Effector memory CD4-positive, alpha-beta T cell (primary cell): ENCODE measurements at places on chromosomes 5 and 9.

DNA sequence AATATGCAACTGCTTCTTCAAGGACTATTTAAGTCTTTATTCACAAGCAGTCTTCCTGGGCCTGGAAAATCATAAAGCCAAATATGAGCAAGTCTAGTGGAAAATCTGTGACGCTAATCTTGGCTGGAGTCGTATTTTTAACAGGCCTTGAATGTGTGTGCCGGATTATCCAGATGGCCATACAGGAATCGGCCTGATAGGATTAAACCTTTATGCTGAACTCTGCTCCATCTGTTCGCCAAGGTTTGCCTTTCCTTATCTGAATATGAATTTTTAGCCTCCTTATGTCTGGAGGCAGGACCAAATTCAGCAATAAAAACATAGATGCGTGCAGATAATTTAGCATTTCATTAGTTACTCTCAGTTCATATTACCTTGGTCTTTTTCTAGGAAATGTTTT, 294.5 kb downstream of the EBF1 start:
- no peak for DNase-seq

DNA sequence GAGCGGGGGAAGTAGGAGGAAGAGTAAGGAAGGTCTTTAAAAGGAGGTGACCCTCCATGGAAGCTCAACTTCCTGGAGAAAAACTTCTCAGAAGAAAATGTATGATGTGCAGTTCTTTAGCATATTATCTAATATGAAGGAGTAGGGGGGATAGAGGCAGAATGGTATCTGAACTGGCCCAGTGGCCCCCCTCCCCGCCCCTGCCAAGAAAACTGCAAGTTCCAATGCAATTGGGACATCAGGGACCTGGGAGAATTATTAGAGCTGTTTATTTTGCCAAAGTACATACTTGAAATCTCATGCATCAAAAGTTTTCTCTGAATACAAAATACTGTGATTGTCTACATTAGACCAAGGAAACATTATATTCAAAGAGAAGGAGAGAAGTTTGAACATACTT, 40.6 kb upstream of the GAS1 start:
- no peak for DNase-seq

DNA sequence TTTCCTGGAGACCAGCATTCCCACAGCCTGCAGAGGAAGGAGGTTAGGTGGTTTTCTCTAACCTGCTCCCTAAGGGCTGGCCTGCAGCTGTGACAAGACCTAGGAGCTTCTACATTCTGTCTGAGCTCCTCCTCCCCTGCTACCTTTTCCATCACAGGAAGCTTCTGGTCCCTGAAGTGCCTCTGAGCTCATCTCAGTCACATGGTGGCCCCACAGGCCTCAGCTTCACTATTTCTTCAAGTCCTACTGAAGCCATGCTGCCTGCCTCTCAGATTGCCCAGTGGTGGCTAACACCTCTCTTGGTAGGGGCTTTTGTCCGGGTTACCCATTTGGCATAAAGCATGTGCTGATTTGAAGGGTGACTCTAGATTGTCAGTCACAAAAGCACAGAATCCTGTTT, 259.4 kb downstream of the CRB2 start:
- no peak for DNase-seq

DNA sequence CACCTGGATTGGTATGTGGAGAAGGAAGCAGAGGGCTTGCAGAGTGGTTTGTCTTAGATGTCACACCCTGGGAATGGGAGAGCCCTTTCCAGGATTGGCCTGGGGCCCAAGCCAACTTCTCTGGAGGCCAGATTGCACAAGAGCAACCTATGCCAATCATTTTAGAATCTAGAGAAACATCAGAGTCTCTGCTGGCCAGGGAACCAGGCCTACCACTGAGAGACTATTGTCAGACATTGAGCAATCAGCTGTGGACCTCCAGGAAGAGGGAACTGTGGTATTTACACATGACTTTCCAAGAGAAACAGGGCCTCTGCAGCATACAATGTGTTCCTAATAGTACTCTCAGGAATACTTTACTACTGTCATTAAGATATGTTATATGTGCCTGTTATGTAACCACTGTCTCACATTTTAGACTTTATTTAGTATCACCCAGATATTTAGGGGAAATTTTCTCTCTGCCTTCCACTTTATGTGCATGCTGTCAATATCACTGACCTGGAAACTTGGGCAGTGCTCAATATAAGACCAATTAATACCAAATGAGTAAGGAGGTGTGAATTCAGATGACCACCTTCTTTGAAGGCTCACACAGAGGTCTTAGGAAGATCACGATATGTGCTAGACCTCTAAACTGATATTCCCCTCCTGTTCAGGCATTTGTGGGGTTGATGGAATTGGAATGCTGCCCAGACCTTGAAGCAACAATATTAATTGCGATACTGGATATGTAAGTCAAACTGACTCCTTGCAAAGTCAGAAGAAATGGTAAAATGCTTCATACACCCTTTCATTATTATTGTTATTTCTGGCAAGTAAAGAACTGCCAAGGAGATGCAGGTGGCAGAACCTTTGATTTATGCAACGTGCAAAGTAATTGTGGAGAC, 20.5 kb upstream of the CCL28 start:
- DNase-seq = no peak

DNA sequence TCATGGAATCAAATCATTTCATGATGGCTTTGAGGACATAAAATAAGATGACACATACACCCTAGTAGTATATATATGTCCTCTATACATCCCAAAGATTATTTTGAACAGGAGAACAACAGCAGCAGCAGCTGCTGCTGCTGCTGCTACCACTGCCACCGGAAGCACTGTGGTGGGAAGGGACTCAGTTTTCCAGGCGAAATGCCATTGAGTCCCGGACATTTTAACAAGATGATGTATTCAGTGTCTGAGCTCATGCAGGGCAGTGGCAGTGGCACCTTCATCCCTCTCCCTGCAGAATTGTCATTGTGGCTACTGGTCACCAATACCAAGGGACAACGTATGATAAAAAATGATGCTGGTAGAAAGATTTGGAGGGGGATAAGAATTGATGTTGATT, 151.3 kb downstream of the CHSY3 start:
- DNase-seq = no peak

DNA sequence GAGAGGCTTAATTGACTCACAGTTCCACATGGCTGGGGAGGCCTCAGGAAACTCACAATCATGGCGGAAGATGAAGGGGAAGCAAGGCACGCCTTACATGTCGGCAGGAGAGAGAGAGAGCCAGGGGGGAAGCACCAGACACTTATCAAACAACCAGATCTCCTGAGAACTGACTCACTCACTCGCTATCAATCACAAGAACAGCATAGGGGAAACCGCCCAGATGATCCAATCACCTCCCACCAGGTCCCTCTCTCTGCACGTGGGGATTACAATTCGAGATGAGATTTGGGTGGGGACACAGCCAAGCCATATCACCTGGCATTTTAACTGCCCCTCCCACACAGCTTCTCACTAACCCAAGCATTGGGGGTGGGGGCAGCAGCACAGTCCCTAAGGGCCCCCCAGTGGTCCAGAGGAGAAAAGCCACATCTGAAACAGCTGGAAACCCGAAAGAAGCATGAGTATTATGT, 76.1 kb upstream of the ASS1 start:
- no peak for DNase-seq

- DNase-seq = no peak
Measured at GRCh38 chr9:105330755-105331154, 86.3 kb downstream of the SLC44A1 start.

DNA sequence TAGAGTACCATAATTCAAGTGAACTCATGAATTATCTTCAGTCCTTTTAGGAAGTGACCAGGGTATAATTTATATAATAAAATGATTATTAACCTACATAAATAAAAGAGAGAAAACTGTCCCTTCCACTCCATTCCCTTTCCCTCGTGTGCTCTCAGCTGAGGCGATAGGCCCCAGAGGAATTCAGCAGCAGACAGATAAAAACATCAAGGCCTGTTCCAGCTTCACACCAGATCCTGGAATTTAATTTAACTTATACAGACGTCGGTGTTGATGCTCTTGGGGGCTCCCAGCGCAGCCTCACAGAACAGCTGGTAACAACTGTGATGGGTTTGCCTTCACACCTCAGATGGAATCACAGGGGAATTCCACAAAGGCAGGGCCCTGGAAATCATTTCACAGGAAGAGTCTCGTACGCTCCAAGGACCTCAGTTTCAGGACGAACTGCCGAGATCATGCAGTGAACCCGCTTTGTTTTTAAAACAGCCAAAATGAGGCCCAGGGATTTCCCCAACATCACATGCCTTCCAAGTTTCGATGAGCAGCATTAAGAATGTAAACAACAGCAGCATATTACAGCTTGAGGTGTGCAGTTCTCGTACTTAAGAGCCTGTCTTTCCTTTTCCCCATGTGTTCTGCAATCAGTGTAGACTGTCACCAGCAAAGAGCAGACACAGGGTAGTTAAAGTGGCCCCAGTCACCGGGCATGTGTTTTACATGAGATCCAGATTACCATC, 73.6 kb upstream of the ALDH1B1 start:
- DNase-seq = no peak

- DNase-seq = peak; percentile 42
Measured at GRCh38 chr9:131733541-131734061, 6.3 kb downstream of the RAPGEF1 start.

DNA sequence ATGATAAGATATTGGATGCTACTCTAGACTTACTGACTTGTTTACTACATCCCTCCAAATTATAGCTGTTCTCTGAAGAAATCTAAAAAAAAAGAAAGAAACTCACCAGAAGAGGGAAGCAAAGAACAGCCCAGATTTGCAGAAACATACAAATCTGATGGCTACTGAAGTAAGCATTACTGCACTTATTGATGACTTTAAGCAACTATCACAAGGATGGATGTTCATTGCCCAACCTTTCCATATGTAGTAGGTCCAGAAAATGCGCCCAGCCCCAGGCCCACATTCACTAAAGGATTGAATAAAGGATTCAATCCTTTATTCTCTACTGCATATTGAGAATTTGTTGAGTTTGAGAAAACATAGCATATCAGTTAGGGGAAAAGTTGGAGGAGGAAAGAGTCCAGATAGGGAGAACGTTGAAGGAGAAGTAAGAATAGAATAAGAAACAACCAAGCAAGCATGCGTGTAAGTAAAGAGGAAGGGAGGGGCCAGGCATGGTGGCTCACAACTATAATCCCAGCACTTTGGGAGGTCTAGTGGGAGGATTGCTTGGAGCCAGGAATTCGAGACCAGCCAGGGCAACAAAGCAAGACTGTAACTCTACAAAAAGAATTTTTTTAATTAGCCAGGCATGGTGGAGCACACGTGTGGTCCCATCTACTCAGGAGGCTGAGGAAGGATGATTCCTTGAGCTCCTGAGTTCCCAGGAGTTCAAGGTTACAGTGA, 33.8 kb upstream of the DTWD2 start:
- no peak for DNase-seq

DNA sequence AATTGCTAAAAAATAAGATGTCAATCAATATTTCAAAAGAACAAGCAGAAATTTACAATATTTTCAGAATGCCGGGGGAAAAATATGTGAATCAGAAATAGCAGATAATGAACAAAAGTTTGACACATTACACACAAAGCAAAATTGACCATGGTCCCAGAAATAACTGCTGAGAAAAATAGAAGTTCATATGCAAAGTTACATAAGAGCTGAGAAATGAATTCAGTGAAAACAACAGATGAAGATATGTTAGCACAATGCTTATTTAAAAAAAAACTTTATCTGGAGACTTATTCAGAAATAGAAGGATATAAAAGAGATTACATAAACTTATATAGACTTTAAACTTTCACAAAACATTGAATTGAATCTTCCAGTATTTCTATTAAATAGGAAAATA, 1483.7 kb upstream of the ACO1 start:
- no peak for DNase-seq

GRCh38 chr5:114500756-114501155, 138.9 kb downstream of the KCNN2 start:
- DNase-seq = no peak

DNA sequence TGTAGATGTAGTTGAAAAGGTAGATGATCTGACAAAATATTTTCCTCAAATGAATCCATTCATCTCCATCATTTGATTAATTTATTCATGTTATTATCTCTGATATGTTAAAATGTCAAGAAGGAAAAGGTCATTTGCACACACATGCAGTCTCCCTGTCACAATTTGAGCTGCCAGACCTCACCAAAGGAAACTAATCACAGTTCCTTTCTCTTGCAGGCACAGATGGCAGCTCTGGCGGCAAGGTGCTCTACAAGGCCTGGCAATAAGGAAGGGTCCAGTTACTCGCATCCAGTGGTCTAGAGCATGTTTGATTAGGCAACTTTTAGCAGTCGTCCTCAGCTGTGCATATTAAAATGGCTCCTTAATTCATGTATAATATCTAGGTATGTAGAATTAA, 120.1 kb downstream of the FEM1C start:
- no peak for DNase-seq

DNA sequence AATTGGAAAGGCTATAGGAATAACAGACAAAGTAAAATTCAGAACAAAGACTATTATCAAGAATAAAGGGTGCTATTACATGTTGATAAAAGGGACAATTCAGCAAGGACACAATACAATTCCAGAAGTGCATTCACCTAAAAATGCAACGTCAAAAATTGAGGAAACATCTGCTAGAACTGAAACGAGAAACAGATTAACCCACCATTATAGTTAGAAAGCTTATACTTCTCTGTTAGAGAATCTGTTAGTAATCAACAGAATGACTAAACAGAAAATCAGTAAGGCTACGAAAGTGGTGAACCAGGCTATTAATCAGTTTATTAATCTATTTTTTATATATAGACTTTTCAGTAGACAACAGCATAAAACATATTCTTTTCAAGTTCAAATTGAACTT, 14.8 kb downstream of the FCN1 start:
- no peak for DNase-seq

- DNase-seq = no peak
Measured at GRCh38 chr9:8628791-8629190, 829.2 kb upstream of the DMAC1 start.

DNA sequence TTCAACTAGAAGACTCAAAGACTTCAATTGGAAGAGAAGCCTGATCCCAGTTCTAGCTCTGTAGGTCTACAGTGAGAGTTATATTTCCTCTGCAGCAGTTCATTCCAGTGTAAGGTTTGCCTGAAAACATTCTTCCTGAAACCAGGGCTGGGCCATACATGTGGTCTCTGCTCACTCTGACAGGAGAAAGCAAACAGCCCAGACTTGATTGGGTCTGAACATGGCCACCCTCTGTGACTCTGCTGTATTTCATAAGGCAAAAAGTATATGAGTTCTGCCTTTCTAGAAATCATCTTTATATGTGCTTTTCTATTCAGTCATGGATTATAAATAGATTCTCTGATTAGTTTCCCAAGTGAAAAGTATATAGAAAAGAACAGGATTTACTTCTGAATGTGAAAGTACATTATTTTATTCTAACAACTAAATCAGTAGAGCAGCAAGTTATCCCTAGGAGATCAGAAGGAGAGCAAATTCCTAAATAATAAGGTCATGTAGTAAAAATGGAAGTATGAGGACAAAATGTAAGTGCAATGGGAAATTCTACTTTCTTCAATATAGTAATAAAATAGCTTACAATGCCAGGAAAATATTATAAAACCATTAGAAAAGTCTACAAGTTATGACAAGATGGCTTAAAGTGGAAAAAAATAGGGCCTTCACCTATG, 144.3 kb downstream of the EFNA5 start:
- no peak for DNase-seq
